ENCODE measurements at places on chromosomes 5 and 9.

DNA sequence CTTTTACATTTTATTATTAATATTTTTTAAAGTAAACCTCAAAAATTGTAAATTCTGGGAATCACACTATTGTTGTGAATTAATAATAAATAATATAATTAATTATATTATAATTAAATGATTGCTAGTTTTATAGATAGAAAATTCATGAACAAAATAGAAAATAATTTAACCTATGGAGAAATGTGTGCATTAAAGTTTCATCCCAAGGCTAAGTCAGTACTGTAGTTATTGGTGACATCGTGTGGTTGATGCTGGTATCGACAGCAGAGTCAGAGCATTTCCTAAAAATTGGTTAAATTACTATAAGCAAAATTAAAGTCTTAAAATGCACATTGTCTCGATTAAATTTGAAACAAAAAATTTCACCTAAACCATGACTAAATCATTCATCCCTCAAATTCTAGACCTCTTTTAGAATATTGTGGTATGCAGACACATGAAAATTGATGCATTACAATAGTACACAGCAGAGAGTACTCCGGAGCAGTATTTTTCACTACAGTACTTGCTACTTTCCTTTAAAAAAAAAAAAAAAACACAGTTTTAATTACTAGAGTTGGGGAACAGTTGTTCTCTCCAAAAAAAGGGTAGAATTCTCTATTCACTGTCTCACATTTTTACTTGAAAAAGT lies 73.9 kb downstream of the RORB start:
- DNase-seq = no peak

DNA sequence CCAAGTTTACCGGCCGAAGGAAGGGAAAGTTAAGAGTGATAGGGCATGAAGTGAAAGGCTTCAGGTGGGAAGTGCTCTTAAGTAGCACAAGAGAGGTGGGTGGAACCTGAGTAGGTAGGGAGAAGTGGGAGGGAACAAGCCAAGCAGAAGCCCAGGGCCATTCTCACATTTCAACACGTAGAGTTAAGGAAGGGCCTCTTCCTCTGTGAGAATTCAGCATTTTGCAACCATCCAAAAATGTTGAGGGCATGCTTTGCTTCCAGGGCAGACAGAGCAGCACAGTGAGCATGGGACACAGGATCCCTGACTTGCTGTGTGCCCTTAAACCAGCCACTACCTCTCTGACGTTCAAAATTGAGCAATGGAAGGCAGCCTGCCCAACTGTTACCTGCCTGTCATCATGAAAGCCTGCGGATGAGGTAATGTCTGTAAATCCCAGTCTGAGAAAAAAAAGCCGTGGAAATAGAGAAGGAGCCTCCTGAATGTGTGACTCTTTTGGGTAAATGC lies 3.3 kb downstream of the CYFIP2 start:
- no peak for DNase-seq

DNA sequence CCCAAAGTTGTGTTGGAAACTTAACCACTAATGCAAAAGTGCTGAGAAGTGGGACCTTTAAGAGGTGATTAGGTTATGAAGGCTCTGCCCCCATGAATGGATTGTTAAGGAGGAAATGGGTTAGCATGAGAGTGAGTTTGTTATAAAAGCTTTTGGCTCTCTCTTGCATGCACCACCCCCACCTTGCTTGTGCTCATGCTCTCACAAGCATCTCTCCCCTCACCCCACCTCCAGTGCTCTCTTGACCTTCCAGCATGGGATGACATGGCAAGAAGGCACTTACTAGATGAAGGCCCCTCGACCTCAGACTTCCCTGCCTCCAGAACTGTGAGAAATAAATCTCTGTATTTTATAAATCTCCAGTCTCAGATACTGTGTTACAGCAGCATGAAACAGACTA lies 52.8 kb downstream of the RICTOR start:
- no peak for DNase-seq

DNA sequence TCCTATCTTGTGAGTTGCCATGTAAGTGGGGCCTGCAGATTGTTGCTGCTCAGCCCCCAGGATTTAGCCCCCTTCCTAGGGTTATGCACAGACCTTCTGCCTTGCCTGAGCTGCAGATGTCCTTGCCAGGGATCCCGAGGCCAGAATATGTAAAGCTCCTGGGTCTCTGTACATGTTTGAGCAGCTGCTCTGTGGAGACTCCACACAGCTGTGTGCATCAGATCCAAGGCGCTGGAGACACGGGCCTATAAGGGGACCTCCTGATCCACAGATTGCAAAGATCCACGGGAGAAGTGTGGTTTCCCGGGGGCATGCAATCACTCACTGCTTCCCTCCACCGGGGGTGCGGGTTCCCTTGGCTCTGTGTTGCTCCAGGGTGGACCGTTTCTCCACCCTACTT lies 28.9 kb downstream of the TAF11L14 start:
- DNase-seq = no peak

- no peak for DNase-seq
Measured at GRCh38 chr5:136484808-136485325, 119.5 kb upstream of the TRPC7 start.

DNA sequence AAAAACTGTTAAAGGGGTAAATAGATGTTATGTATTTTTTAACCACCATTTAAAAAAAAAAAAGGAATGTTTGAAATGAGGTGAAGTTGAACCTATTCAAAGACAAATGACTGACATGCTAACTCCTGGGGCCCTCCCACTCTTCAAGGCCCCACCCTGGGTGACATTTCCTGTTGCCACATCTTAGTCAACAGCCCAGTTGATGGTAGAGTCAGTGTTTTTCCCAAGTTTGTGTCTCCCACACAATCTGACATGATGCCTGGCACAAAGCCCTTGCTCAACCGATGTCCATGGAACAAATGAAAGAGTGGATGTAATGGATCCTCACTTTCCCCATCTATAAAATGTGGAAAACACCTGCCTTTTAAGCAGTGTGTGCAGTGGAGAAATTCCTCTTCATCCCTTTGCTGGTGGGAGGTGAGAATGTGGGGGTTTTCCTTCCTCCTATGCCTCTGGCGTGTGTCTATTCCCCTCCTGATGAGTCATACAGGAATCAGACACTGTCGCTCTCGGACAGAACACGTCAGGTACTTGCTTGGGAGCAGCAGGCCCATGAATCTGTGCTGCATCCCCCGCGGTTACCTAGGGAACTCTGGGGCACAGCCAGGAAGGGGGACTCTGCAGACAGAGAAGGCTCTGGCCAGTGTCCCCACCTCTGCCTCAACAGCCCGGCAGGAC lies 13.7 kb upstream of the ADRA1B start:
- DNase-seq = no peak

DNA sequence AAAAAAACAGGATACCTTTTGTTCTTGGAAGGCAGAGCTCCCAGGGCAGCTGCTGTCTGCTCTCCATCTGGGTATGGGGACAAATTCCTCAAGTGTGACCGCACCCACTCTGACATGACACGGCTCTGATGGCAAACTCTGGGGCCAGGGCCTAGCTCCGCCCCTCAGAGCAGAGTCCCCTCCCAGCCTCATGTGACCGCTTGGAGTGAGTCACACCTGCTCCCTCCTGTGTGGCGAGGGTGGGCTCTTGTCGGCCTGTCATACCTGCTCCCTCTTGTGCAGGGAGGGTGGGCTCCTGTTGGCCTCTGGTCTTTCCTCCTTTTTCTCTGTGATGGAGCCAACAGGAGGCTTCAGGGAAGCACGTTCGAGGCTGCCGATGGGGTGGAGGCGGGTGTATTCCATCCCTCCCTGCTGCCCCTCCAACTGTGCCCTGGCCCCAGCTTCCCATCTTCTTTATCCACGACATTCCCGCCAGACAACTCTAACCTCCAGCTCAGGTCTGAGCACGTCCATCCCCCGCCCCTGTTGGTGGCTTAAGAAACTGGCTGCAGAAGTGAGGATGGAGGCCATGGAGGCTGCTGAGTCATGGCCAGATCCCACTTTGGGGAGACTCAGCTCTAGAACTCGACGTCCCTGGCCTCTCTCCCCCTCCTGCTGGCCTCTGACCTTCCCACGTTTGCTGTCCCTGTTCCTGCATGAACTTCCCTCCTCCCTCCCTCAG lies 65.3 kb downstream of the OLFM1 start:
- no peak for DNase-seq

DNA sequence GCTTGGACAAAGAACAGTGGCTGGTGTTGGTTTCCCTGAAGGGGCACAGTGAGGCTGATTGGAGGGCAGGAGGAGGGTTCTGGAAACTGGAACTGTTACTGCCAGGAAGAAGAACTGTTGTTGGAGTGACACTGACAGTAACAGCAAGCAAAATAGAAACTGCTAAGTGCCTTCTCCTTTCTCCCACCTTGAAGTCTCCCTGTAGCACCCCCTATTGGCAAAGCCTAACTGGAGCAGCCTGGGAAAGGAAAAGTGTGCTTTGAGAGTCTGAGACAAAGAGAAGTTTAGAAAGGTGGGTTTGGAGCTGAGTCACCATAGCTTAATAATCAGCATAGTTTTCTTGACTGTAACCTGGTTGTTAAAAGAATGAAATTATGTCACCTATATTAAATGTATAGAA lies 2.5 kb upstream of the TMEM174 start:
- DNase-seq = no peak

DNA sequence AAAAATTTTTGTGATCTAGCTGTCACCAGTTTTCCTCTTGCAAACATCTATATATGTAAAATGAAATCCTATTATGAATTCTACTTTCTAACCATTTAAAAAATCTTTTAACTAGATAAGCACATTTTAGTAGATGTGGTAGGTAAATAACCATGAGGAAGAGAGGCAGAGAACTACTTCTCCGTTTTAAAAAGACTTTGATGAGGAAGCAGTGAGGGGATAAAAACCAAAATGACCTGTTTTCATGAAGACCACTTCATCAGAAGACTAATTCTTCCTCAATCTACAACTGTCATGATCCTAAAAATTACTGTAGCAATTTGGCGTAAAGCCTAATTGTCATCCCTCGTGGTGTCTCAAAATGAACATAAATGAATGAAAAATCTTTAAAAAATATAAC lies 15.7 kb upstream of the ERBIN start:
- no peak for DNase-seq

GRCh38 chr5:80246001-80246758 lies 9.7 kb downstream of the SERINC5 start:
- no peak for DNase-seq

GRCh38 chr9:91062281-91062680 lies 260.7 kb downstream of the SYK start:
- DNase-seq = no peak

- DNase-seq = no peak
Measured at GRCh38 chr9:103649086-103649485, 445.0 kb upstream of the SMC2 start.

GRCh38 chr5:2201421-2201820 lies 318.7 kb upstream of the IRX4 start:
- no peak for DNase-seq

GRCh38 chr9:91089405-91090129 lies 272.2 kb downstream of the AUH start:
- DNase-seq = no peak

- DNase-seq = no peak
Measured at GRCh38 chr9:98263080-98263479, 7.6 kb upstream of the TBC1D2 start.

- no peak for DNase-seq
Measured at GRCh38 chr5:116084287-116084691, 536 bp upstream of the COMMD10 start.

GRCh38 chr5:100659080-100659795 lies 124.1 kb downstream of the FAM174A start:
- DNase-seq = no peak

GRCh38 chr5:29811914-29812679 lies 1381.4 kb upstream of the CDH6 start:
- no peak for DNase-seq

- DNase-seq = no peak
Measured at GRCh38 chr9:121663591-121663990, 12.2 kb downstream of the DAB2IP start.

GRCh38 chr9:4148751-4149150 lies 151.1 kb downstream of the GLIS3 start:
- no peak for DNase-seq

DNA sequence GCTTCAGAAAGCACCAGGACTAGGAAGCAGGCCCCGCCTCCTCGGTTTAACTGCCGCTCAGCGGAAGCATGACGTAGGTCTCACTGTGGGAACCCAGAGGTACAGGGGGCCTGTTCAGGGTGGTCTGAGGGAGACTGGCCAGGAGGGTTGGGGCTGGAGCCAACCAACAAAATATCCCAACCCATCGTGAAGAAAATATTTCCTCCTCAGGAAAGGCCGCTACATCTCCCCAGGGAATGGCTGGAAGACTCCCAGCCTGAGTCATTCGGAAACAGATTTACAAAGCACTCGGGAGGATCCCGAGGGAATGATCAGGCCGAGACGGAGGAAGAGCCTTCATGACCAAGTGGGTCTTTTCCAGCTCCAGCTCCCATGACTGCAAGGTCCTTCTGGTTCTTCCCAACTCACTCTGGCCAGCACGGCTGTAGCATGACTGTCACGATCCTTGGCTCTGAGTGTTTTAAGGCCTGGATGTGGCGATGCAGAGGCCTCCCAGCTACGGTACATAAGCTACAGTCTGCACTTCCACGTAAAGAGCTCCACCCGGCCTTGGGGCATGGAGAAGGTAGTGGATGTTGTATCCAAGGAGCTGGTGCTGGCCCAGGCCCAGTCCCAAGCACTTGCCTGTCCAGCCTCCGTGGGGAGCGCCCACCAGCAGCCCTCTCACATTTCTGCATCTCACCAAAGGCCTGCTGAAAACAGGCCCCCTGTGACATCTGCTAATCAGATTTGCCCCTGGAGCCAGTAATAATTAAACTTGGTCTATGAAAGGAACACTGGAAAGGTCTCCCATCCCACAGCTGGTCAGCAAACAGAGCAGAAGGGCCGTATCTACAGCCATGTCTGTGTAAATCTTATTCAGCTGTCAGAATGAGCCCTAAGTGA lies 100.6 kb downstream of the LHFPL2 start:
- no peak for DNase-seq

DNA sequence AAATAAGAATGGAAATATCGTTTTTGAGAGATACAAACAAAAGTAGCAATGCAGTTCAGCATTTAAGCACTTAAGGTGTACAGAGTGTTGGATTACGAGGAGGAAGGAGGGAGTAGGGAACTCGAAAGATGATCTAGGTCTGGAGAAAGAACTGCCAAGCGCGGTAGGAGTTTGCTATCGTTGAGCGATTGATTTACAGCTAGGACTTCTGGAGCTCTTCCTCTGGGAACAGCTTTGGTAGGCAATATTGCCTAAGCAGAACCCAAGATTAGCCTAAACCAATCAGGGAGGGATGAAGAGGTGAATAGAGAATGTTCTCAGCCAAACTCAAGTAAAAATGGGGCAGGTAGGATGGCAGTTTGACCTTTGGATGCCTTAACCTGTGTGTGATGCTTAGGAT lies 965 bp downstream of the CLTA start:
- DNase-seq = no peak

DNA sequence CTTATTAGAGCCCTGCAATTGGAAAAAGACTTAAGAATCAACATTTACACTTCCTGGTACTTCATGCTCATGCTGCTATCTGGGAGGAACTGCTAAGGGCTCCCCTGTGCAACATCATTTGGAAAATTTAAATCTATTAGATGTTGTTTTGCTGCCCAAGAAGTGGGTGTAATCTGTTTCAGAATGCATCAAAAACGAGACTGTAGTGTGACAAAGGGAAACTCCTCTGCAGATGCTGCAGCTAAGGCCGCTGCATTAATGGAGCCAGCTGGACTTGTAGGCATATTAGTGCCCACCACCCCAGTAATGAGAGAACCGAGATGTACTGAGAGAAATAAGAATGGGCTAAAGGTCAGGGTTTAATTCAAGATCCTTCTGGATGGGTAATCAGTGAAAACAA lies 11.1 kb upstream of the PAIP1 start:
- DNase-seq = no peak
